Glutamatergic neuron (in vitro differentiated cells): ENCODE measurements at places on chromosomes 3 and 15. TPM values are rescaled to one million over a fixed set of nuclear protein-coding genes. Genes with fewer than 3 reads are reported as not detected.

DNA sequence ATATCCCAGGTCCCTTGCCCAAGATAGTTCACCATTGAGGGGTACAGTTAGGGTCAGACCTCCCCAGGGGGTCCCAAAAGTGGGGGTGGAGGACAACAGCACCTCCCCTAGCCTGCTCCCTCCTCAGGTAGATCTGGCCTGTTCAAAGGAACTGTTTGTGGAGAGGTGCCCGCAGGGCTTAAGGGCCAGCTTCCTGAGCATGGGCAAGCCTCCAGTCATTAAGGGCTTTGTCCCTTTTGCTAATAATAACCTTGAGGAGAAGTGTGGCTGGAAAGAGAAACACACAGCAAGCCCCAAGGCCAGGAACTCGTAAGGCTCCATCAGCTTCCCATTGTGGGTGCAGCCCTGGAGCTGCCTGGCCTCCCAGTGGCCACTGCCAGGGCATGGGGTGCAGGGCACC lies 47.4 kb downstream of the ISG20 start:
- no peak for DNase-seq

Gene CCPG1
- 30.8 TPM for total RNA-seq

Gene LSMEM2
- total RNA-seq = not detected

DNA sequence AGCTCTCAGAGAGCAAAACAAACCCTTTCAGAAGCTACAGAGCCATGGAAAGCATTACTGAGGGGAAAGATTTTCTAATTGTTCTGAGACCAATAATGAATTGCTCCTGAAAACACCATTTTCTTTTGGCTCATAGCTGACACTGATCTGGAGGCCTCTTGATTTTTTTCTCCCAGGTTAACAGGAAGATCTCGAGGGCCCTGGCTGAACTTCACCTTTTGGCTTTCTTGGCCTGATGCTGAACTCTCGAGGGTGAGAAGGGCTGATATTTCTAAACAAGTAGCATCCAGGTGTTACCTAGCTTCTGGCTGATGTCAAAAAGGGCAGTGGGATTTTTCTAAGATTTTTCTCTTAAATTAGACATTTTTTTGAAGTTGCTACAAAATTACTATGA lies 19.9 kb upstream of the NFKBIZ start:
- no peak for DNase-seq

DNA sequence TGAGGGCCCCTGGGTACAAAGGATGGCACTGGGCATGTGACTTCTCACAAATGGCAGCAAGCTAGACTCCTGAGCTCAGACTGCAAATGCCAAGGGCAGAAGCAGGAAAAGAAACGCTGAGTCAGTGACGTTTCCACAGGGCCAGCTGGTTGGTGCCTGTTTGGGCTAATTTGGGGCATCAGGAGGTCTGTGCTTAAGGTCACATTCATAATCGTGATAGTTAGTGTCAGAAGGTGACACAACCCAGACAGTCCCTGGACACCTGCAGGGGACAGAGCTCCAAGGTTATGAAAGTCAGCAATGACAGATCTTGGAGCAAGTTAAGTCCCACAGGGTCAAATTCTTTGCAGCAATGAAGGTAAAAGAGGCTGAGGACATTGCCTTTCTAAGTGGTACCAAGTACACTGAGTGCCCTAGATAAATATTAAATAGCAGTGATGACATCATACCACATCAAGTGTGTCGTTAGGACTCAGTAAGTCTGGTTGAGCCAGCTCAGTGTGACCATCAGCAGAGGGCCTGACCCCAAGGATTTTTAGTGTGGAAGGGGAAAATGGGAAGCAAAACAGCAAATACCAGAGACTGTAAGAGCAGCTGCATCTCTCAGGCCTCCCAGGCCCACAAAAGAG lies 556.9 kb upstream of the CFAP20DC start:
- no peak for DNase-seq

Gene KBTBD13
- total RNA-seq = not detected

- no peak for DNase-seq
Measured at GRCh38 chr3:180420804-180421203, 181.2 kb upstream of the TTC14 start.

- DNase-seq = no peak
Measured at GRCh38 chr3:12643010-12643380, 20.9 kb downstream of the RAF1 start.

GRCh38 chr3:31523543-31523942 lies 9.2 kb upstream of the STT3B start:
- DNase-seq = no peak

DNA sequence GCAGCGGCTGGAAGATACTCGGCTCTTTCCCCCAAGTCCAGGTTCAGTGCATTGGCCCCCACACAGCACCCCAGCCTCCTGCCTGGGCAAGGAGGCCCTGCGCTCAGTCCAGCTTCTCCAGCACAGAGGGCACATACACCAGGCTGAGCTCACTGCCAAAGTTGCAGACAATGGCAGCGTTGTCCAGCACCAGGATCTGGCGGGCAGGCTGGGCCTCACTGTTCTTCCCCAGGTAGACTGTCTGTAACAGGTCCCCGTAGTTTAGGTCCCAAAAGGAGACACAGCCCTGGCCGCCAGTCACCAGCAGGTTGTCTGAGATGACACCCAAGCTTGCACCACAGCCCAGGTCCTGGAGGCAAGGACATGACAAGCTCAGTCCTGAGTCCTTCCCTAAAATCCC lies 32.9 kb downstream of the PTPN23 start:
- DNase-seq = no peak
